ENCODE measurements at places on chromosomes 2 and 18. TPM values are rescaled to one million over a fixed set of nuclear protein-coding genes. Genes with fewer than 3 reads are reported as not detected.

GRCh38 chr2:65032019-65032975, 23.9 kb upstream of the CEP68 start:
- no peak for DNase-seq

DNA sequence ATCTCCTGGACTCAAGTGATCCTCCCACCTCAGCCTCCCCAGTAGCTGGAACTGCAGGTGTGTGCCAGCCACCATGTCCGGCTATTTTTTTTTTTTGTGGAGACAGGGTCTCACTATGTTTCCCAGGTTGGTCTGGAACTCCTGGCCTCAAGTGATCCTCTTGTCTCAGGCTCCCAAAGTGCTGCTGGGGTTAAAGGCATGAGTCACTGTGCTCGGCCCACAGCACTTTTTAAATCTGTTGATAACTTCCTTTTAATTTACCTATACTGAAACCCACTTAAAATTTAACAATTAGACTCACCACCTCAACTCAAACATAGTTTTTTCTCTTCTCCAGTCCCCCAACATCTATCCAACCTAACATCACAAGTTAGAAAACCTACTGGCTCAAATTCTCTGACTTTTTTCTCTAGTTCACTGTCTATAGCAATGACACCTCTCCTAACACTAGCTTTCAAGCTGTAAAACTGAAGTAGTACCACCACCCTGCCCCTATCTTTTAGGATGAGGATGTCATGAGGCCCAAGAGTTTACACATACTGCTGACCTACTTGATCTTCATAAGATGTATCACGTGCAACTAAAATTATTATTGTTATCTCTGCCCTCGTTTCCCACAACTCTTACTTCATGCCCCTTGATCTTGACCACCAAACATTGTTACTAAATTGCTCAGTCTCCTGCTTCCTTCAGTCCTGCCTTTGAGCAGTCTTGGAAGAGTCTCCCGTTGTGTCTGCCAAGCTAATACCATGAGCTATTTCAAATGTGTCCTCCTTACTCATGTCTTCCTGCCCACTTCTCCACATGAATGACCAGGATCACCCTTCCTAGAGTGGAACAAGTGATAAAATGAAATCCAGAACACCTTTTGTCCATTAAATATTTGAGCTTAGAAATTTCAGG, 142.3 kb upstream of the ZFP36L2 start:
- no peak for DNase-seq

The C2orf92 gene
- total RNA-seq, result 10.5 TPM

DNA sequence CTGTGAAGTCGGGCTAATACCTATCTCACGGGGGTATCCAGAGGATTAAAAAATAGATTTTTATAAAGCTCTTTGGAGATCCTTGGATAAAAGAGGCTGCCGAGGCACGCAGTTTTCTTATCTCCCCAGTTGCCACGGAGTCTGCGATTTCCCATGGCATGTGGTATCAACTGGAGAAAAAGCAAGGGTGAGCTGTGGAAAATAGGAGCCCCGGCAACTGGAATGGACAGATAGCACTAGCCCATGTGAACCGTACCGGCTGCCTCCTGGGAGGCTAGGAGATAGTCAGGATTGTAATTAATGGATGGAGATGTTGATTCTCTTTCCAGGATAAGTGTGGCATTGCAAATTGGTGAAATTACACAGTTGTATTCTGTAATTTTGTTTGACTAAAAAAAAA, 407.6 kb upstream of the KCNH7 start:
- DNase-seq, result no peak

DNA sequence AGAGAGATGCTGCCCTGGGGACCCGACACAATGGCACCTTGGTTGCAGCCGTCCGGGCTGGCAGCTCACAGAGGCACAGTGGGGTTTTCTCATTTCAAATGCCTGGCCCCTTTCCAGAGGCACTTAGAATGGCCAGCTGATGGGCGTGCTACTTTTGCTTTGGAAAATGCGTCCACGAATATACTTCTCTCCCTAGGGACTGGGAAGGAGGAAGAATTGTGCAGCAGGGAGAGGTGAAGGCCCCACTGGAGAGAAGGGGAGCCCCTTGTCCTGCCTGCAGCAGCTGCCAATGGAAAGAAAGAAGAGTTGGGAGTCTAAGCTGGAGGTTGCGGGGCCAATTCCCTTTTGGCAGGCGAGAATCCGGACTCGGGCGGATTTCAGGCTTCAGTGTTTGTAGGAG, 1.1 kb upstream of the MAL start:
- no peak for DNase-seq

The CCDC85A gene
- total RNA-seq, result 0.20 TPM
